Stimulated activated CD8-positive, alpha-beta memory T cell treated with anti-CD3 and anti-CD28 coated beads, Interleukin-12 subunit alpha, Interleukin-12 subunit beta, amount 100 ng/mL, for 1 hour (primary cell): ENCODE measurements at places on chromosomes 2 and 18.

- DNase-seq = no peak
These were observed 15.4 kb downstream of the CD8A start for GRCh38 chr2:86775338-86775737.

- DNase-seq = no peak
These were observed 155.0 kb upstream of the REG3G start for GRCh38 chr2:78870343-78870967.

- no peak for DNase-seq
These were observed 174.5 kb upstream of the MGAT5 start for GRCh38 chr2:134079373-134079772.

- DNase-seq = no peak
These were observed 11.2 kb upstream of the TEX51 start for GRCh38 chr2:126887506-126887905.

- DNase-seq = no peak
These were observed 46.2 kb downstream of the INHBB start for GRCh38 chr2:120391911-120392665.

DNA sequence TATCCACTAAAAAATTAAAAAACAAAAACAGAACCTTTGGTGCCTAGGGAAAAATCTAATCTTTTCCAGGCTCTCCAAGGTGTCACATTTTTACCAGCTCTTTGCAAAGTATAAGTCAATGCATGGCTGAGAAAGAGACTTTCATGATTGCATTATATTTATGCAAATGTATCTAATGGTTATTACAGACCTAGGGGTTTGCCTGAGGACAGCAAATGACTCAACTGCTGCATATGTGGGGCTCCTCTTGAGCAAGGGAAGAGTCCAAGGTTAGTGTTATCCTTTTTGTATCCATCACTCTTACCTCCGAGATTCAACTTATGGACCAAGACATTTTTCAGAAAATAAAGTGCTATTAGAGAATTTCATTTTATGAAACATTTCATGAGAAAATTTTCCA lies 33.9 kb upstream of the RMP24 start:
- DNase-seq = no peak
